Activated naive CD4-positive, alpha-beta T cell treated with anti-CD3 and anti-CD28 coated beads, Interleukin-2, amount 50 U/mL, for 72 hours (primary cell): ENCODE measurements at places on chromosomes 11 and 22.

- no peak for DNase-seq
Measured at GRCh38 chr22:42280836-42281235, 10.4 kb upstream of the TCF20 start.

DNA sequence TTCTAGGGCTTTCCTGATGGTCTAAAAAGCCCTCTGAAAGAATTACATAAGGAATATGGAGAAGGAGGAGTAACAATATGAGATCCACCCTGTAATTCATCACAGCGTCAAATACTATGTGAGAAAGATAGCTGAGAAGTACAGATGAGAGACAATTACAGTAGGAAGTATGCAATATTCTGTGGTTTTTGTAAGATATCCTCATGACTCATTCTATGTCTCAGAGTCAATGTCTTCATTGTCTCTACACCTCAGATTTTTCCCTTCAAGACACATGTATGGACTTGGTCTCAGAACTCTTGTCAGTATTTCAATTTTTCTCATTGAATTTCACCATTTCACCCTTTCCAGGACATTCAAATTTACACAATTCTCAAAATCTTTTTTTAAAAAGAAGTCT is 343.3 kb upstream of the CTSC start:
- no peak for DNase-seq

GRCh38 chr22:29130476-29130875 is 57.6 kb downstream of the KREMEN1 start:
- DNase-seq, result no peak

DNA sequence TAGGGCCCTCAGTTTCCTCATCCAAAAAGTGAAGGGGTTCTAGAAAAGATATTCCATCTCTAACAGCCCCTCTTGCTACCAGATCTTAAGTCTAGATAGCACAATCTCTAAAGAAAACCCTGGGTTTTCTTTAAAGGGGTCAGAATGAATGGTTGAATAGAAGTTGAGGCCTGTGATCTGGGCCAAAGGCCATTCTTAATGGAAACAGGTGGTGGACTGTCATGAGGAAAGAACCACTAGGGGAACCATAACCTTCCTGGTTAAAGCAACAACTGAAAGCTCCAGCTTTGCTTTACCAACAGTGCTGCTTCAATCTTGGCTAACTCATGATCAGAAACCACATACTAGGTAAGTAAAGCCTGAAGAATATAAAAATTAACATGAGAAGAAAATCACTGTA is 1.8 kb downstream of the CELF1 start:
- DNase-seq, result no peak

DNA sequence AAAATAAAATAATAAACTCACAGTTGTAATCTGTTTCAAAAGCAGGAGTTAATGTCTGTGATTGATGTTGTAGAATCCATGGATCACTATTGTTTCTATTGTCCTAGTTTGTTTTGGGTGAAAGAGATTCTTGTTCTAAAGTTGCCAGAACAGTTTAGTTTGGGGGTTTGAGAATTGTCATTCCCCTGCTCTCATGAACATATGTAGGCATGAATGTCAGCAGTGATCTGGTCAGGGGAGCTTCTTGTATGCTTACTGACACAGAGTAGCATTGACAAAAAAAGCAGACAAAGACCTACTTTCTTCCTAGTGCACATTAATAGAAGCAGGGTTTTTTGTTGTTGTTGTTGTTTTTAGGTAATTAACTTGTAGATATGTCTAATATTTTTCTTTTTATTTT is 38.6 kb downstream of the ARHGAP1 start:
- DNase-seq, result no peak

- no peak for DNase-seq
Measured at GRCh38 chr11:110891411-110891810, 179.2 kb upstream of the ARHGAP20 start.

DNA sequence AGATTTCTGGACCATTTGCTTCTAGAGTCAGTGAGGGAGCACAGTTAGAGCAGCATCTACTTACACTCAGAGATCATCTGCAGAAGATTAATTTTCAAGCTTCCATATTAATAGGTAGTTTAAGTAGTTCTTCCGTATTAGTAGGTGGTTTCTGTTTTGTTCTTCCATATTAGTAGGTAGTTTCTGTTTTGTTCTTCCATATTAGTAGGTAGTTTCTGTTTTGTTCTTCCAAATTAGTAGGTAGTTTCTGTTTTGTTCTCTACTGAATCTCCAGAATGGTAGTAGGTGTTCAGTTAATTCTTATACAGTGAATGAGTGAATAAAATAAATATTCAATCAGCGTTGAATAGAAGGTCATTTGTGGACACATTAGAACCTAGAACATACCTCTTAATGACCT is 175.7 kb downstream of the TMEM135 start:
- DNase-seq, result no peak

GRCh38 chr11:134120921-134121526 is 52.2 kb downstream of the JAM3 start:
- no peak for DNase-seq

- DNase-seq, result no peak
Measured at GRCh38 chr11:97815667-97816066, 1205.1 kb upstream of the CNTN5 start.

DNA sequence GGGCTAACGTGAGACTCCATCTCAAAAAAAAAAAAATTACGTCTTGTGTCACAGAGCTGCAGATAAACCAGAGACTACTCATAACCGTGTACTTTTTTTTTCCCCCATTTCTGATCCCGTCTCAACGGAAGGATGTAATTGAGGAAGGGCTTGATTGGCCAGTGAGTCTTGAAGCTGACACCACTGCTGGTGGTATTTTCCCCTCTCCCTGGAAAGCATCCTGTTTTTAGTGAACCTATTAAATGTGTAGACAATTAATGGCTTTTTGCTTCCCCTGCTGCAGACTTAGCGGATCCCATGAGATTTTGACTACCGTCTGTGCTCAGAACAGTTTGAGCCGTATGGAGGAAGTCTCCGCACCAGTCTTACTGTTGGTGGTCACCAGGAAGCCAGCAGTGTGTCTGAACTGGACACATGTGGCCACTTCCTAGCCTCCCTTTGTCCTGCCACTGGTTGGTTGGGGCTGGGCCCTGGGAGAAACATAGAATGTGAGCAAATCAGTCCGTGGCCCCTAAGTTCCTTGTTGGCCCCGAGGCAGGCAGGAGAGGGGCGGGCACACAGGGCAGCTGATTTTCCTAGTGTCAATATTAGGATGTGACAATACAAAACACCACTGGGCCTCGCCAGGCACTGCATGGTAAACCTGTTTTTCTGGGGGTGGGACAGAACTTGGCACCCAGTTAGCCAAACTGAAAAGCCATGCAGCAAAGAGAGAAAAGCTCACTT is 3.1 kb downstream of the BIK start:
- no peak for DNase-seq

- no peak for DNase-seq
Measured at GRCh38 chr22:23531966-23532705, 48.0 kb downstream of the IGLL1 start.
